Eye (tissue), 1 donor: ENCODE measurements at places on chromosomes 7 and 10.

DNA sequence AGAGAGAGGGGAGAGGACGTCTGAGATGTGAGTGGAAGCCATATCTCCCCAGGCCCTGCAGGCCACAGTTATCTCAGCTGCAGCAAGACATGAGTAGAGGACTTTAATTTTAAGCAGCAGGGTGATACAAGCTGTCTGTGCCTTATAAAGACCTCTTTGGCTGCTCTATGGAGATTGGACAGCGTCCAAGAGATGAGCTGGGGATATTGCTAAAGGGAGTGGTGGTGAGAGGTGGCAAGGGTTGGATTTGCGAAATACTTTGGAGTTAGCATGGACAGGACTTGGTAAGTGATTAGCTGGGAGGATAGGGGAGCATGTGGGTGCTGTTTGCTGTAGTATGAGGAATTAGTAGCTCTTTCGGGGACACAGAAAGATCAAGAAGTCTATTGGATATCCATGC is 191.8 kb downstream of the CACNB2 start:
- no peak for DNase-seq

DNA sequence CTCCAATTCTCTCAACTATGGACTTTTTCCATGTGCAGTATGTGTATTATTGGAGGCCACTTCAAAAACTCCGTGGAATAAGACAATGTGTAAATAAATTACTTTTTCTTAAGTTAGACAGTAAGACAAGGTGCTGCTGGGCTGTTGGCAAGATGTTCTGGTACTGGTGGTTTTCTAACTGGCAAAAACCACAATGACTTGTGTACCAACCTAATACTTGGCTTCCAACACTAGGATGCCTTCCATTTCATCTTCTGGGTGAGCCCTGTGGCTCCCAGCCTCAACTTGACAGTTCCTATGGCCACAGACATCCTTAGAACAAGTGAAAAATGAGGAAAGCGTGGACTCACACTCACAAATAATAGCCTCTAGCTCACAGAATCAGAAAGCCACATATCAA is 77.0 kb downstream of the OSBPL3 start:
- no peak for DNase-seq

GRCh38 chr10:8221451-8221850 is 167.0 kb downstream of the GATA3 start:
- peak; percentile 12 for DNase-seq

GRCh38 chr7:70241536-70242175 is 643.4 kb downstream of the AUTS2 start:
- DNase-seq, result no peak

DNA sequence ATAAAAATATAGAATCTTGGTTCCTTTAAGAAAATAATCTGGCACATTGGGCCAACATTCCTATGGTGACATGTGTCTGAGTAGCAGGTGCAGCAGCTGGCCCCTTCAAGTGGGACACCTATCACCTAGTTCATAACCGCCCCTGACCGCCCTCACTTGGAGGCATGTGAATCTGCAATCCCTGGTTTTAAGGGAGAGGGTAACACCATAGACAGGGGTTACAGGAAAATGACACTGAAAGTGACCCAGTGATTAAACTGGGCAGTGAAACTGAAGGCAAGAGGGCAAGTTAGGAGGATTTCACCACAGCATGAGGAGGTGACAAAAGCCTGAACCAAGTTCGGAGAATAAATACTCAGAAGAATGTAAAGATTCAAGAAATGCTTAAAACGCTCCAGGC is 1.1 kb downstream of the RSU1 start:
- DNase-seq, result no peak
